Mucosa of gallbladder (tissue), 1 donor: ENCODE measurements at places on chromosomes 7 and 10.
A peak's percentile ranks its signal among the peaks of the same experiment; 100 is the strongest.

DNA sequence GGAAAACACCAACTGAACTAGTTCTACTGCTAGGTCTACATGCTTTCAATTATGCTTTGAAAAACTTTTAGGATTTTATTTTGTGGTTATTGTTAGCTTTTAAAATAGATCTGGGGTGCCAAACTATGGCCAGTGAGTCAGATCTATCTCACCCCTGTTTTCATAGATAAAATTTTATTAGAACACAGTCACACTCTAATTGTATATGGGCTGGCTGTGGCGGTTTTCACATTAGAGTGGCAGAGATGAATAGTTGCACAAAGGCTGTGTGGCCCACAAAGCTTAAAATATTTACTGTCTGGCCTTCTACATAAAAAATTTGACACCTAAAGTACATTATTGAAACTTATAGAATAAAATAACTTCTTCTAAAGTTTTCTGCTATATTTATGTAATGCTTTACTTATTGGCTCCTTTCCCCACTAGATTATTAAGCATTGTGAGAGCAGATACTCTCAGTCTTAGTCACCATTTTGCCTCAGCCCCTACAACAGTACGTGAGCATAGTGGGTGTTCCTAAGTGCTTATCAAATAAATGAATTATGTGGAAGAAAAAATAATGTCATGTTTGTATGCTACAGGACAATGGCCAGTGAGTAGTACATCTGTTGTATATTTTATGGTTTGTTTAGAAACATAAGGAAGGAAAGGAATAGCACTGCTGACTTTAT, 5.4 kb upstream of the SUV39H2 start:
- no peak for DNase-seq

- DNase-seq = no peak
Measured at GRCh38 chr10:122988501-122988900, 8.3 kb downstream of the PSTK start.

DNA sequence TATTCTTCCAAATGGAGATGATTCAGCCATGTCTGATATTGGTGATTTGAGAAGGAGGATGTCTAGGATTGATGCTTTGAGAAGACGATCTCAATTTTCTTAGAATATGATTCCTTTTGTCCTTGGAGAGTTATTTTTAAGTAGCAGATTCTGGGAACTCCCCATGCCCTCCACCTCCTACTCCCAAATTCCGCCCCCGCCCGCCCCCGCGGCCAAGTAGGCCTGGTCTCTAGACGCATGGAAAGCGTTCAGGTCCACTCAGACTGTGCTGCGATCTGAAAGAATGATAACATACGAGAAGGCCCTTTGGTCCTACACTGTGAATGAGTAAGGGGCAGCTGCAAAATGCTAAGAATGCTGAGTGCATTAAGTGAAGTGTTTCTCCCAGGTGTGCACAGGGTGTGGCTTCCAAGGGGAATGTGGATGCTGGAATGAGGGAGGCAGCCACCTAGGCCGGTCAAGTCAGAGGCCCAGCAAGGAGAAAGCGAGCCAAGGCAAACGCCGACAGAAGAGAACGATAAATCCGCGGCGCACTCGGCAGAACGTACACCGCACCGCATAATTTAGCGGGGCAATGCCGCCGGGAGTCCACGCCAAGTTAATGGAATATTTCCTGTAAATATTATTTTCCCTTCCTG, 142.3 kb downstream of the PRPF18 start:
- no peak for DNase-seq

GRCh38 chr7:149827089-149827981, 10.8 kb upstream of the ZNF862 start:
- no peak for DNase-seq

GRCh38 chr7:132309102-132309805, 267.0 kb downstream of the PLXNA4 start:
- no peak for DNase-seq

GRCh38 chr7:87359366-87359765, 13.9 kb downstream of the CROT start:
- no peak for DNase-seq

DNA sequence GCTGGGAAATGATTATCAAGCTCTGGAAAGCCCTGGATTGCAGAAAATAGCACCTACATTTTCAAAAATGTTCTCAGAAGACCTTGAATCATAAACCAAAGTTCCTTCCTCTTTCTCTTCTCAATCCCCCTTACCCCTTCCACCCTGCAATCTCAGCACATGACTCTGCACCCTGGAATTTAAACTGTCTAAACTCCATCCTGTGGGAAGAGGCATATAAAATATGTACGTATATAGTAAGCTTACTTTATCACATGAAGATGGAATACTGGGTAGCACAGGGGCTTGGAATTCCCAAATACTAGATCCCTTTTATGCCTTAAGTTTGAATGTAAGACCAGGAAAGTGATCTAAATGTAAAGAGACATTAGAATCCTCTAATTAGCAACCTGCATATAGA, 7.7 kb downstream of the AGMO start:
- DNase-seq = no peak

DNA sequence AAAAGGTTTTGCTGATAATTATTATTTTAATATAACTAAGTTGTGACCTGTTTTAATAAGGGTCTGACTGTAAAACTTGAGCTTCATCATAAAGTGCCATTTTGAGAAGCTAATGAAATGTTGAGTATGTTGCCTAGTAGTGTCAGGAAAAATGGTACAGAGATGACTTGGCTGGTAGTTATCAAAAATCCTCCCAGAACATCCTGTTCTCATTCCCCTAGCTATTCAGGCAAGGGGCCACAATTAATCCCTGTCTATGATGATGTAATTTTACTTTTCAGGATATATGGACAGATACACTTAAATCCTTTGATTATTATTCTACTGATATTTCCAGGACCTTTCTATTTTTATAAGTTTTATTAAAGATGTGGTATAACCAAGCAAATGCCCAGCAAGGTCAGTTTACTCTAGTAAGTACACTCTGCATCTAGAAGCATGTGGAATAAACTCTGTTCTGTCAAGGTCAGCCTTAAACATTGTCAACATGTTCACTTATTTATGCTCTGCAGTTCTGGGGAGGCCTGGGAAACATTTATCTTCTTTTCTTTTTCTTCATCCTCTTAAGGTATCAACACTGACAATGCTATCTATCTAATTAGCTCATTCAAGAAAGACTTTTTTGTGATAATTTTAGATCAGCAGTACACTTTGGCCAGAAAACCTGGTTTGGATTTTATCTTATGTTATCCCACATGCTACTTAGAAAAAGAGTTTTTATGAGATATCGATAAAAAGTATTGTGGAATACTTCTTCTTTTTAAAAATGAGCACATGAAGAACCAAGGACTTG, 32.1 kb downstream of the BTRC start:
- no peak for DNase-seq

DNA sequence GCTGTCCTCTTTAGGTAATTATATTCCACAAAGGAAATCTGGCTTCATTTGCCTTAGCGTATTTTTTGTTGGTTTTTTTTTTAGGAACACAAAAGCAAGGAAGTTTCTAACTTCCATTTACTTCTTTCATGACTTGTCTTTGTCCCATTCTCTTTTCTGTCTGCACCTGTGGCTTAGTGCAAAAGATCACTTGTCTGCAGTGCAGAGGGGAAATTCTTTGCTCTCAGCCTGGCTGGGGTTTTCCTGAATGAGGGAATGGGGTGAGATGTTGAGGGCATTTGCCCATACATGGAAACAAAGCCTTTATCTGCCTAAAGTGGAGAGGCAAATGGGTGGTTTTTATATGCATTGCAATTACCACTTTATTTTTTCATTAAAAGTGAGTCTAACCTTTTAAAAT, 361.1 kb upstream of the IGFBP3 start:
- DNase-seq = no peak

DNA sequence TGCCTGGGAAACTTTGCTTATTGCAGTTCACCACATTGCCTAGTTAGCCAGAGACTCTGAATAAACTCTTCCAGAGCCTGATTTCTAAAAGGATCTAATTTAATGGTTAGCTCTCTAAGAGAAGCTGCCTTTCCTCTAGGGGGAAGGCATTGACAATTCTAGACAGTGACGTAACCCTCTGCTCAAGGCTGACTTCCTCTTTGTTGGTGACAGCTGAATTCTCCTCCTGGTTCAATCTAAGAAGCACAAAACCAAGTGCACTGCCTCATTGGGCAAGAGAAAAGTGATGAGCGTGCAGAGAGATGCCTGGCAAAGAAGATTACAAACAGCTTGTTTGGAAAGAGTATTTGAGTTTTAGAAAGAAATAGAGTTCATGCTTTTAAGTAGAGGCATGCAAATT, 102.7 kb downstream of the MACC1 start:
- peak; percentile 12 for DNase-seq

GRCh38 chr7:30348083-30348560, 63.7 kb downstream of the ZNRF2 start:
- DNase-seq = peak; percentile 12

- no peak for DNase-seq
Measured at GRCh38 chr10:17850501-17850900, 41.4 kb downstream of the MRC1 start.

GRCh38 chr10:98915911-98916310, 319.7 kb downstream of the HPSE2 start:
- DNase-seq = no peak

- no peak for DNase-seq
Measured at GRCh38 chr7:131328377-131329175, 900 bp downstream of the MKLN1 start.

GRCh38 chr7:76155938-76156337, 45.8 kb upstream of the SRRM3 start:
- peak; percentile 51 for DNase-seq

- no peak for DNase-seq
Measured at GRCh38 chr10:78349165-78349516, 315.5 kb downstream of the RPS24 start.

GRCh38 chr10:49103761-49104160, 11.6 kb downstream of the VSTM4 start:
- no peak for DNase-seq

DNA sequence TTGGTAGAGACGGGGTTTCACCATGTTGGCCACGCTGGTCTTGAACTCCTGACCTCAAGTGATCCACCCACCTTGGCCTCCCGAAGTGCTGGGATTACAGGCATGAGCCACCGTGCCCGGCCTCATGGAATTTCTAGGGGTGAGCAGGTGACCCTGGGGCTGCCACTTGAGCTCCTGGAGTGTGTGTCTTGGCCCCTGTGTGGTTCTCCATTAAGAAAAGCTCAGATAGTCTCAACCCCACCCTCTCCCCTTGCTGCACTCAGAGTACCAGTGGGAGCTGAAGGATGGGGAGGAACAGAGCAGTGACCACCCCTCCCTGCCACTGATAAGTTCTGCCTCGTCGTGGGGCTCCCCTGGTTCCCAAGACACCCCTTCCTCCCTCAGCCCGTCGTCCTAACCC, 45.3 kb downstream of the RCC1L start:
- no peak for DNase-seq

DNA sequence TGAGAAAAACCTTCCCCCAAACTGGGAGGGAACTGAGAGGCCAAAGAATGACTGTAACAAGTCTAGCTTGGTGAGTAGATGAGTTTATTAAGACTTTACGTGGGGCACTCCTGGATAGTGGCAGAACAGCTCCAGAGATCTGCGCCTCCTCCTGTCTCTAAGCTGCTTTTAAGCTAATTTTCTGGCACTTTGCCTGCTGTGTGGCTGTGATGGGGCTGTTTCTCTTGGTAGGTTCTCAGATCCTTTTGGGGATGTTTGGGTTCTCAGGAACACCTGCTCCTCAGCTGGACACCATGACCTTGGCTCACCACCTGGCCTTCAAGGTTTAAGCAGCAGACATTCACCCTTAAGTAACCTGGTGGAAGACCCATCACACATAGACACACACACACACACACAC, 68.3 kb downstream of the AKR1E2 start:
- DNase-seq = no peak

DNA sequence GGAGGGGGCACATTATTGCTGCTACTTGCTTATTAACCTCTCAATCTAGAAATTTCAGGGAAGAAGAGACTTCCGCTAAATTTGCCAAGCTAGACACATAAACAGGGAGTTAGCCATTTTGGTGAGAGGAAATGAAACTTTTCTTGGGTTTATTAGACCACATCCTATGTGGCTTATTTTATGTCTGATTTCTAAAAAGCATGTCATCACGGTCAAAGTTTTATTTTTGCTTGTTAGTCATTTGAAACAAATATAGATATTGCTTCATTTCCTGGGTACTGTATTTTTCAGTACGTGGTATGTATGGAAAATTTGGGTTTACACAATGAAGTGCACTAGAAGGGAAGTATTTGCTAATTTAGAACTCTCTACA, 144.1 kb downstream of the TCF7L2 start:
- DNase-seq = no peak

DNA sequence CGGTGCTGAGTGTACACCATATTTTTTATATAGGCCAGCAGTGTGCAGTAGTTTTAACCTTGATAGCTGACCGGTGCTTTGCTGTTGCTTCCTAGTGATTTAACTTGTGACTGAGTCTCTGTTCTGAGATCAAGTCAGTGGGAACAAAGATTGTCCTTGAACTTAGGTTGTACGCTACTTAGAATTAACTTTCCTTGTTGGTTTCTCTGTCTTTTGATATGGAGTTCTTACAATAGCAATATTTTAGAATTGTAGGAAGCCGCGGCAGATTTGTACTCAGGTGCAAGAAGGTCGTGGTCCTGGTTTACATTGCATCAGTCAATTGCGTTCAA, 1.3 kb downstream of the DDX21 start:
- DNase-seq = no peak

DNA sequence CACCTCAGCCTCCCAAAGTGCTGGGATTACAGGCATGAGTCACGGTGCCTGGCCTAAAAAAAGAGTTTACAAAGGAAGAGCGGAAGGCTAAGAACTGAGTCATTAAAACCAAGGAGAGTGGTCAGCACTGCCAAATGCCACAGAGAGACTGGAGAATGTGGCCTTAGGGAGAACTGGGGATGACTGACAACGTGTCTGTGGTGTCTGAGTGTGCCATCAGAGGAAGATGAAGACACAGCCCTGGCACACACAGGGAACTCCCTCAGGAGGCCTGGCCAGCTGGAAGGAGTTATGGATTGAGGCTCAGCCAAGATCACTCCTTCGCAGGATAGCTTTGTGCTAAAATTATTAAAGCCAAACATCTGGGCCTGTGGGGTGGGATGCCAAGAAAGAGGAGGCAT, 3.9 kb upstream of the INA start:
- DNase-seq = no peak

DNA sequence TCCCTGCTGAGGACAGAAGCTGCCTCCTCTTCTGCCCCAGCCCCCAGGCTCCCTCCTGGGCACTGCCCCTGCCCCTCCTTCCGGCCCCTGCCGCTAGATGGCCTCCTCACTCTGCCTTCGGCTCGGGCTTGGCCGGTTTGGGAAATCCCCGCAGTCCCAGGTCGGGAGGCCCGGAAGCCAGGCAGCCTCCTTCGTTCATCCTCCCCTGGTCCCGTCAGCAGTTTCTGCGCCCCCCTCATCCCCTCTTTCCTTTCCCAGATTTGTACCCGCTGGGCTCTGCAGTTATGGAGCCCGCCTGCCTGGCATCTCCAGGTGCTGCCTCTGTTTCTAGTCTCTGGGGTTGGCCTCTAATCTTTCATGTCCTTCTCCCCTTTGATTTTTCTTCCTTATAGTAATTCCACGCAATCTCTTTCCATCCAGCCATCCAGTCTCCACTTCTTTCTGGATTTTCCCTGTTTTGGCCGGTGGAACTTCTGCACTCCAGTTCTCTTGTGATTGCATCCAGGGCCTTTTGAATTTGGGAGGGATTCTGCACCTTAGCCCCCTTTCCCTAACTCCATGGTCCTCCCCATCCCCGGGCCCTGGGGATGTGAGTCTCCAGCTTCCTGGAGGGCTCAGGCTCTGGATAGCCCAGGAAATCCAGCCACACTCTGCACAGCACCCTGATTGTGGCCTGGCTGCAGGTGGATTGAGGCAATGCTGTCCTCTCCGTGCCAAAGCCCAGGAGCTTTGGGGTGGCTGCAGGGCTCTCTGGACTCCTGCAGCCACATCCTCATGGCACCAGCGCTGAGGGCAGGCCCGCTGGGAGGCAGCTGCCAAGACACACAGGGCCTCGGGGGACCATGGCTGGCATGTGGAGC, 3.3 kb upstream of the SHH start:
- DNase-seq = peak; percentile 60
